ENCODE measurements at places on chromosomes 7 and 10.

DNA sequence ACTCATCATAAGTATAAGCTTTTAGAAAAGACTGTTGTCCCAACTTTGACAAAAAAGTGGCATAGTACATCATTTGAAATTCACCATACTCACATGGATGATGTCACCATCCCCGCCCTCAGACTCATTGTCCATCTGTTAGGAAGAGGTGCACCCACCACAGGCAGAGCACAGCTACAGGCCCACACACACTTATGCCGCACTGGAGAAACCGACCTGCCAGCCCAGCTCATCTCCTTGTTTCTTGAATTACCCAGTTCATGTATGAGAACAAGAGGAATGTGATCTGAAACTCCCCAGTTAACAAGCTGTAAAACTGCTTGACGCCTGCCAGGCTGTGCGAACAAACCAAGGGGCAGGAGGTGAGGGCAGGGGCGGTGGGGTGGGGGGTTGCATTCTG lies 312.0 kb downstream of the DPP6 start:
- no peak for DNase-seq

- no peak for DNase-seq
Observed at GRCh38 chr7:122014697-122015096, 129.4 kb downstream of the AASS start.

DNA sequence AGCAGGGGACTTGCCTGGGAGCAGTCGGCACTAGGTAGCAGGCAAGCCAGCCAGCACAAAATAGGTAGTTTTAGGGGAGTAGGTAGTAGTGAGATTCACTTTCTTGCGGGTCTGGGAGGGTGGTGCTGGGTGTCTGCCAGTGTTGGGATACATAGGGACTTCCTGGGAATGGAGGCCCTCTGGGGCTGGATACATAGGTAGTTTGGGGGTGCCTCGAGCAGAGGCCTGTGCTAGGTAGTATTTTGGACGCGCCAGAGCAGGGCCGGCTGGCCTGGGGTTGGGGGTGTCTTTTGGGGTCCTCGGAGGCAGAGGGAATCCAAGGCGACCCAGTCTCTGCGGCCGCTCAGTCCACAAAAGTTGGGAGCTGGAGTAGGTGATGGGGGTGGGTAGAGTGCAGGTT lies 2.0 kb upstream of the HOXA3 start:
- DNase-seq: peak; percentile 10

GRCh38 chr10:126713594-126713993 lies 43.1 kb upstream of the C10orf90 start:
- DNase-seq: no peak

DNA sequence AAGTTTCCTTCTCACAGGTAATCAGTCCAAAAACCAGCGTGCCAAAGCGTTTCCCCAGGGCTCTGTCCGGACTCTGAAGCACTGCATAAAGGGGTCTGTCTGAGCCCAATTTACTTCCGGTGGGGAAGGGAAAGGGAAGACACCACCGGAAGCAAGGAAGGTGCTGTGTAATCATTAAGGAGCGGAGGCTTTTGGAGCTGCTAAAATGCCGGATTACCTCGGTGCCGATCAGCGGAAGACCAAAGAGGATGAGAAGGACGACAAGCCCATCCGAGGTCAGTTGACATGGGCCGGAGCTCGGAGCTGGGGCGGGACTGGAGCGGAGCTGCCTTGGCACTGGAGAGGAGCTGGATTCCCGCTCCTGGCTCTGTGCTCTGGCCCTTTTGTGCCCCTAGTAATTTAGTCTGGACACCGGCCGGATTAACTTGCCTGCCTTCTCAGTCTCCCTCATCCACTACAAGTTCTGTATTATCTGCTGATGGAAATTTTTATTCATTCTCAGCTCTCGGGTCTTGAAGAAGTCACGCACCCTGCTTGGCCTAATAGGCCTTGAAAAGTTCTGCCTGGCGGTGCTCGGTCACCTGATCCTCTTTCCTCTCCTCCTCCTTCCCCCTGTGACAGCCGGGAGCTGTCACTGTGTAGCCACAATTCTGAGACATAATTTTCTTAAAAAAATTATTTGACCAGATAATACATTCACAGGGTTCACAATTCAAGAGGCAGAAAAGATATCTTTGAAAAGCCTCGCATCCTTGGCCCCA lies at the start of gene PSMC2:
TSS of gene PSMC2 (plus strand) at position 137 of the 761 bp plus-strand sequence. CDS start at position 206, 69 bp downstream.
- DNase-seq: peak; percentile 75

- no peak for DNase-seq
Observed at GRCh38 chr7:43873300-43873699, 4.0 kb upstream of the MRPS24 start.

GRCh38 chr7:16345979-16346958 lies 75.1 kb downstream of the CRPPA start:
- no peak for DNase-seq

GRCh38 chr7:100118388-100119071 lies 628 bp downstream of the TAF6 start:
- no peak for DNase-seq

DNA sequence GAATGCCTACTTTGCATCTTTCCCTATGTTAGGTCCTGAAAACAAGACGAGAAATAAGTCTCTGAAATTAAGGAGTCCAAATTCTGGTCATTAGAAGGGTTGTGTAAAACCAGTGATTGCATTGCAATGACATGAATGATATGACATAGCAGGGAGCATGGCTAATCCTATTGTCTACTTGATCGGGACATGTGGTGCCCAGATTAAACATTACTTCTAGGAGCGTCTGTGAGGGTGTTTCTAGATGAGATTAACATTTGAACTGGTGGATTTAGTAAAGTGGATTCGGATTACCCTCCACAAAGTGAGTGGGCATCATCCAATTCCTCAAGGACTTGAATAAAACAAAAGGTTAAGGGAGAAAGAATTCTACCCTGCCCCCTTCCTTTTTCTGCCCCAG lies 434.9 kb upstream of the KLF6 start:
- no peak for DNase-seq
